Femur (tissue), 1 donor: ENCODE measurements at places on chromosomes 1 and 21.
A peak's percentile ranks its signal among the peaks of the same experiment; 100 is the strongest.

GRCh38 chr1:228977307-228977706, 242.0 kb downstream of the RHOU start:
- peak; percentile 3 for DNase-seq

DNA sequence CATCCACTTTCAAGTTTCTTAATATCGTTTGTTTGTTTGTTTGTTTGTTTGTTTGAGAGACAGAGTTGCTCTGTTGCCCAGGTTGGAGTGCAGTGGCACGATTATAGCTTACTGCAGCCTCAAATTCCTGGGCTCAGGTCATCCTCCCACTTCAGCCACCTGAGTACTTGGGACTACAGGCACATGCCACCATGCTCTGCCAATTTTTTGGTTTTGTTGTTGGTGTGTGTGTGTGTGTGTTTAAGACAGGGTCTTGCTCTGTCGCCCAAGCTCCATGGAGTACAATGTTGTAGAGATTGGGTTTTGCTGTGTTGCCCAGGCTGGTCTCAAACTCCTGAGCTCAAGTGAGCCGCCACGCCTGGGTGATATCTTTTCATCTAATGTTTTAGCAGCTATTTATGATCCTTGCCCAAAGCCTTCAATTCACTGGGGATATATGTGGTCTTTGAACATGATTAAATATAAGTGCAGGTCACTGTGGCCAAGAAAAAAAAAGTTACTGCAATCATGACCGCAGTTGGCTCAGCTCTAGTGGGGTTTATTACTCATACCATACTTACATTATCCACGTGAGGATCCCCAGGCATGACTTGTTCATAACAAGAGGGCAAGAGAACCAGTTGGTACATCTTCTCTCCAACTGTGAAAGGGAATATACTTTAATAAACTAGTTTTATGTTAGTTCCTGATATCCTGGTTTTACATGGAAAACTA, 8.0 kb downstream of the RRP1B start:
- DNase-seq: no peak

- DNase-seq: no peak
Observed at GRCh38 chr21:28752131-28752530, 240.5 kb downstream of the LTN1 start.

- DNase-seq: no peak
Observed at GRCh38 chr1:14742181-14742980, 143.9 kb downstream of the KAZN start.

GRCh38 chr1:239662950-239663349, 276.6 kb downstream of the CHRM3 start:
- DNase-seq: no peak

GRCh38 chr1:151944126-151944856, 35.0 kb upstream of the THEM4 start:
- no peak for DNase-seq

- no peak for DNase-seq
Observed at GRCh38 chr1:80402625-80403024, 1396.1 kb upstream of the ADGRL4 start.

DNA sequence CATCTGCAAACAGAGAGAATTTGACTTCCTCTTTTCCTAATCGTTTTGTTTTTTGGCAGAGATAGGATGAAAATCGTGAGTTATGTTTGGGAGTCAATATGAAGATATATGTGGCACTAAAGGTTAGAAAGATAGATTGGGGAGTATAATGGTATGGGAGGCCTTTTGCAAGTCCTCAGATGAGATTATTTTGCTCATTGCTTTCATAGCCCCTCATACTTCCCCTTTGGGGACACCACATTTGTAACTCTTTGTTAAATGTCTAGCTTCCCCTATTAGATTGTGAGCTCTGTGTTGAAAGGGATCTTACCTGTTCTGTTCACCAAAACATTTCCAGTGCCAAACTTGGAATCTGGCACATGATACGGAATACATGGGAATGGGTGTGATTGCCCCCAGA, 30.2 kb downstream of the RAVER2 start:
- no peak for DNase-seq
